Stimulated activated CD8-positive, alpha-beta memory T cell treated with anti-CD3 and anti-CD28 coated beads, Interleukin-7, amount 100 ng/mL, for 1 hour (primary cell): ENCODE measurements at places on chromosomes 5 and 9.

DNA sequence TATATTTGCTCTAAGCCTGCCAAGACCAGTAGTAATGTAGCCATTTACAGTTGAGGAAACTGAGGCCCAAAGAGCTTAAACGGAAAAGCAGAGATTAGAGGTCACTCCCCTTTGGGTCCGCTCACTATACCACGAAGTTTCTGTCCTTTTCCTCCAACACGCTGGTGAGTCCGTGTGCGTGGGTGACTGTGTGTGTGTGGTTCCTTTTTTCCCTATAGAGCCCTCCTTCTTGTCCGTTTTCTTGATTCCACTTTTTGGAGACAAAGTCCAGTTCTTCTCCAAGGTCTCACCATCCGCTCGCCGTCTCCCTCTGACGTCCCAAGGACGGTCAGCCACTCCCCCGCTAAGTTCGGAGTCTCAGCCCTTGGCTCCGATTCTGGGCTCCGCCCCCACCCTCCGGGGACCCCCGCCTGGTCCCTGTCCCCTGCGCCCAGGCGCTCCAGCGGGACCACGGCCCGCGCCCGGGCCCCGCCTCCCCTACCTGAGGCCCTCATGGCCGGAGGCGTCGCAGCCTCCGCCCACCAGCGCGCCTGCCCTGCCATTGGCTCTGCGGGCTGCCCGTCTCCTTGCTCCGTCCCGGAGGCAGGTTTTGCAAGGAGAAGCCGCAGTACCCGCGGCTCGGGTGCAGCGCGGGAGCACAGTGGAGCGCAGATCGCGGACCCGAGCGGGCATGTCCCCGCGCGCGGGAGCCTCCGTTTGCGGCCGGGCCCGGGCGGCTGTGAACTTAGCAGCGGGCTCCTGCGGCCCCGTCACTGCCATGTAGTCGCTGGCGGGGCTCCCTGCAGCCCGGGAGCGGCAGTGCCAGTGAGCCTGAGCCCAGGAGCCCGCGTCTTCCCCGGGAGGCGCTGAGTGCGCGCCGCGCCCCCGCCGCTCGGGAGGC, at the start of gene MAST4:
TSS of gene MAST4 (plus strand) at position 638 of the 880 bp plus-strand sequence. CDS start 263 bp downstream, outside the sequence.
- no peak for DNase-seq

DNA sequence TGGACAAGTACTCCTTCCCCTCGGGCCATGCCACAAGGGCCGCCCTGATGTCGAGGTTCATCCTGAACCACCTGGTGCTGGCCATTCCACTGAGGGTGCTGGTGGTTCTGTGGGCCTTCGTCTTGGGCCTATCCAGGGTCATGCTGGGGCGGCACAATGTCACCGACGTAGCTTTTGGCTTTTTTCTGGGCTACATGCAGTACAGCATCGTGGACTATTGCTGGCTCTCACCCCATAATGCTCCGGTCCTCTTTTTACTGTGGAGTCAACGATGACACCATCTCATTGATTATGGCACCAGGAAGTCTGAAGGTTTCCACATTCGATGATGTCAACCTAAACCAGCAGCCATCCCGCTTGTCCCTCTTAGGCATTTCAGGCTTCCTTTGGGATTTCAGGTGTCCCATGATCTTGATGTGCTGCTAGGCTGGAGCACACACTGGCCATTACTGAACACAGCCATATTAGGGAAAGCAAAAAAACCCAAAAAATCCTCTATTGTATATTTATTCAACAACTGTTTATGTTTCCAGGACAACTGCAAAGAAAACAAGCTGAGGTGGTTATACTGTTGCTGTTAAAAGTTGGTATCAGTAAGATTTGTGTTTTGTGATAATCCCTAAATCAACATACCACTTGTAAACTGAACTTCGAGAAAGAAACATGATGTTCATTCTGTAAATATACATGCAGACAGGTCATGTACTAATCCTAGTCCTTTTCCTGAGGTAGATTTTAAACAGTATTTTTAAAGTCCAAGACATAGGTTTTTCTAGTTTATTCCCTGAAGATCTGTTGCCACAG, 1.1 kb downstream of the PLPP6 start:
- DNase-seq: no peak

- no peak for DNase-seq
Observed at GRCh38 chr9:113933671-113934070, 57.6 kb downstream of the ZNF618 start.

DNA sequence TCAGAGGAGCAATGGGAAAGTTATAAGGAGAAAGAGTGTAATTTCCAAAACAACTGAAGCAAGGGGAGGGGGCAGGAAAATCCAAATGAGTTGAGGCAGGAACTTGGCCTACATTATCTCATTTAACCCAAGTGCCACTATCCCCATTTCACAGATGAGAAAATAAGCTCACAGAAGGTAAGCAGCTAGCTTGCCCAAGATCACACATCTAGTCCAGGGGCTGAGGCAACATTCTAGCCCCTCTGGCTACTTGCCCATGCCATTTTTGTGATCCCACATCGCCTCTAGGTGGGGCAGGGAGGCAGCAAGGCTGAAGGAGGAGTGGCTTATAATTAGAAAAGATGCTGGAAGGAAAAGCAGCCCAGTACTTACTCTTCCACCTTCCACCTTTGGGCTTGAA, 2.6 kb upstream of the PSIP1 start:
- DNase-seq: no peak

- DNase-seq: no peak
Observed at GRCh38 chr5:180665682-180666404, 16.4 kb upstream of the FLT4 start.

- DNase-seq: no peak
Observed at GRCh38 chr5:155082401-155082800, 68.8 kb downstream of the KIF4B start.

GRCh38 chr9:81969971-81970370, 18.6 kb upstream of the SPATA31D1 start:
- no peak for DNase-seq

DNA sequence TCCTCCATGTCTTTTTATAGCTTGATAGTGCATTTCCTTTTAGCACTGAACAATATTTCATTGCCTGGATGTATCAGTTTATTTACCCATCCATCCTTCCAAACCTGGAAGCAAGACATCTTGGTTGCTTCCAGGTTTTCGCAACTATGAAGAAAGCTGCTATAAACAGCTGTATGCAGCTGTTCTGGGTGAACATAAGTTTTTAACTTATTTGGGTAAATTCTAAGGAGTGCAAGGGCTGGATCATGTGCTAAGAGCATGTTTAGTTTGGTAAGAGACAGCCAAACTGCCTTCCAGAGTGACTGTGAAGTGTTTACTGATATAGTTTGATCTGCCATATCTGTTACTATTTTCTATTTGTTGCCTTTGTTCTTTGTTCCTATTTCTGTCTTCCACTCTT, 58.5 kb downstream of the CSF2 start:
- DNase-seq: no peak

DNA sequence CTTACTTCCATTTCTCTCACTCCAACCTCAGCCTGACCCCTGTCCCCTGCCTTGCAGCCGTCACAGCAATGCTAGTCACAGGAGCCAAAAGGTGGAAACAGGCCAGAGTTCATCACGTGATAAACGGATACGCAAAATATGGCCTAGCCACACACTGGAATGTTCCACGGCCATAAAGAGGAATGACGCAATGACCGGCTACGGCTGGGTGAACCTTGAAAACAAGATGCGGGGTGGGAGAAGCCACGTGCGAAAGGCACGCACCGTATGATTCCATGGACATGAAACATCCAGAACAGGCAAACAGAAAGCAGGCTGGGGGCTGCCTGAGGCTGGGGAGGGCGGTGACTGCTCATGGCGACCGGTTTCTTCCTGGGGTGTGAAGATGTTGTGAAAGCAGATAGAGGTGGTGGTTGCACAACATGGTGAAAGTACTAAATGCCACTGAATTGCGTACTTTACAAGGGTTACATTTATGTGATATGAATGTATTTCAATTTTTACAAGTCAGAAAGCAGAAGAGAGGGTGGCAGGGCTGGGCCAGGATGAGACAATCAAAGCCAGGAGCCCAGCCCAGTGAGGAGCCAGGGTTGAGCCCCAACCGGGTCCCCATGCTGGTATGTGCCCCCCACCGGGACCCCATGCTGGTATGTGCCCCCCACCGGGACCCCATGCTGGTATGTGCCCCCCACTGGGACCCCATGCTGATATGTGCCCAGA, 117.8 kb upstream of the SARDH start:
- DNase-seq: no peak

DNA sequence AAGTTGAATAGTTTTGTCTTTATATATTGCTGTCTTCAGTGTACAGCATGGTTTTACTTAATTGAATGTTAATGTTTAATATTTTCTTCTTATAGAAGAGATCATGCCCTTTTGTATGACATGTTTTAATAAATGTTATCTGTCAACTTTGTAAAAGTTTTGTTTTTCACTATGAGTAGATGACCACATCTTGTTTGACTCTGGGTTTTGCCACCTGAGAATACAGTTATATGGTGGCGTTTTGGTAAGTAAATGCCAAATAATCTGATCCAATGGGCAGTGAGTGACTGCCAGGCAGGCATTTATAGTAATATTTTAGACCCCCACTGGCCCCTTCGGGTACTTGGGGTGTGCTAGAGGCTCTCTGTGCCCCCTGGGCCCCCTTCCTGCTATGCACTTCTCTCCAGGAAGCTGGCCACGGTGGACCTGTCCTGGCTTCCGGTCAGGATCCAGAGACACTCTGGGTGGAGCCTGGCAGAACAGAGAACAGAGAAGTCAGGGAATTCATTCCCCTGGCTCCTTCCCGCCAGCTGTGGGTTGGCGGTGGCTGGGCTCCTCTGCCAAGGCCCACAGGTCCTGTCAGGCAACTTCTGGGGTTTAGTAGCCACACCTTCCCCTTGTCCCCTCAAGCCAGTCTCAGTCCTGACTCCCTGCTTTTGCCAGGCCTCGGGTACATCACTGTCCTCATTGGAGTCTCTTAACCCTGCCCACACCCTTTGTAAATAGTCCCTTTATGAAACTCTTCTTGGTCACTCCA, 22.2 kb upstream of the ZBTB34 start:
- DNase-seq: no peak

DNA sequence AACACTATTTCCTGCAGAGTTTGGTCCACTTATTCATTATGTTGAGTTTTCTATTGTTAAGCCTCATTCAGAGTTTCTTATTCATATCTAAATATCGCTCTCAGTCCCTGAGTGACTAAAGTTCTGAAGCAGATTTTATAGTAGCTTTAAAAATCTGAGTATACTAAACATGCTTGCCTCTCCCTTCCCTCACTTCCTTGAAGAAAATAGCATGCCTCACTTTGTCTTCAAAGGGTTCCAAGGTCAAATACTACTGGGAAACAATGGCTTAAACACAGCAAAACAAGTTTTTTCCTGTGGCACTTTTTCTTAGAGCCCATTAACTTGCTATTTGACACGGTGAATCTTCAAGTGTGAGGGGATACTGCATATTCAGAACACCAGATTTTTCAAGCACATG, 41.1 kb upstream of the DAB2 start:
- no peak for DNase-seq

DNA sequence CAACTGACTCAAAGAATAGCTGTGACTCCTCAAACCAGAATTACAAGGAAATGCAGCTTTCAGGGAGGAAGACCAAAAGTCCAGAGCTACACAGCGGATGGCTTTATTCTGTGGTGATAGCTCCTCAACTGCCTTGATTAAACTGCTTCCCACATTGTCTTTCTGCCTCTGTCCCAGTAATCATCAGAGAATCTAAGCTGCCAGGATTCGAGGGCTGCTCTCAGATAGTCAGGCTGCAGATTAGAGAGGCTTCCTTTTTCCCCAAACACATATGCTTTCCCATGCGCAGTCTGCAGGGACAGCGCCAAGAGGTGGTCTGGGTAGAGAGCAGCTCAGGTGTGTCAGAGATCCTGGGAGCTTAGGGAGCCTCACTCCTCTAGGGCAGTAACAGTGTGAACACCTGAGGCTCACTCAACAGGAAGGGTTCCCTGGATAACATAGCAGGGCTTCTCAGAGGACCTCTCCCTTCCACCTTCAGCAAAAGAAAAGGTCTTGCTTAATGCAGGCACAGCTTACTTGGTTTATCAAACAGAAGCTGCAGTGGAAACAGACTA, 439.9 kb upstream of the TLE4 start:
- no peak for DNase-seq

- DNase-seq: no peak
Observed at GRCh38 chr9:130642926-130643325, 21.5 kb upstream of the PRDM12 start.

- no peak for DNase-seq
Observed at GRCh38 chr9:70477907-70478480, 63.5 kb upstream of the KLF9 start.

- no peak for DNase-seq
Observed at GRCh38 chr5:91007251-91007650, 375.9 kb downstream of the ARRDC3 start.

DNA sequence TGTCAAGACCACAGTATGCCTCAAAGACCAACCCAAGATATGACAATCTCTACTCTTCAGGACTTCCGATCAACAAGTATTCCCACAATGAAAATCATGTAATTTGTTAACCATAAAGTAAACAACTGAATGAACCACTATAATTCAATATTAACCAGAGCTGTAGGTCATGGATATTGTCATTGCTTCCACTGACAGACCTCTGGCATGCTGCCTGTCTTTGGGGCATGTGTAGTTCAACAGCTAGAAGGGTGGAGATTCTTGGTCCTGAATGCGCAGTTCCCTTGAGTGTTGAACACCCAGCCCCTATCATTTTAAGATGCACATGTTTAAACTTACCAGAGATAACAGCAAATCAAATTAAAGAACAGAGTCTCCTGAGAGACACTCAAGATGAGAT, 283.0 kb downstream of the CEMIP2 start:
- no peak for DNase-seq

GRCh38 chr5:174354571-174354970, 309.1 kb downstream of the NSG2 start:
- DNase-seq: no peak

- DNase-seq: no peak
Observed at GRCh38 chr9:92971121-92971520, 23.8 kb downstream of the FGD3 start.

DNA sequence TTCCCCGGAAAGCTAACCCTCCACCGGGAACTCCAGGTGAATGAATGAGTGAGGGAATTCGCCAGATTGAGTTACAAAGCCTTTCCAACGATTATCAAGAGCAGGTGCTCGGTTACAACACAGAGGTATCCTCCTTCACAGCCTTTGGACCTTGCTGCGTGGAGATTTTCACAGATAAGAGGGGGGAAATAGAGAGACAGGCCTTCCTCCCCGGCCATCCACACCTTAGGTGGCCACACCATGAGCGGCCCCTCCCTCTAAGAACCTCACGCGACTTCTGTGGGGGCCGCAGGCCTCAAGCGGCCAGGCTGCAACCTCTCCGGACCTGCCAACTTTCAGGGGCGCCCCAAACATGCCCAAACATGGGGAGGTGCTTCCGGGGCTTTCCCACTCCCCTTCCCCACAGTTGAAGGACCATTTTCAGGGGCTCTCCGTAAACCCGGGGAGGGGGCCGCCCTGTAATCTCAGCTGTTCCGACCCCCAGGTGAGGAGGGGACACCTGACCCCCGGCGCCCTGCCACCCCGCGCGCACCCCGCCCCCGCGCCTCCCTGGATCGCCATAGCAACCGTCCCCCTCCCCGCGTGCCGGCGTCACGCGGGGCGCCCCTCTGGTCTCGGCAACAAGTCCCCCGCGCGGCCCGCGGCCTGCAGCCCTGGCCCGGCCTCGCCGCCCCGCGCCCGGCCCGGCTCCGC, 603 bp downstream of the DENND1A start:
- DNase-seq: no peak
